ENCODE measurements at places on chromosomes 5 and 9. TPM values are rescaled to one million over a fixed set of nuclear protein-coding genes. Genes with fewer than 3 reads are reported as not detected.

COL23A1 gene
- 2.6 TPM for total RNA-seq

KCNIP1 gene
- total RNA-seq: not detected

GRCh38 chr5:139043157-139043905, 154.8 kb downstream of the SIL1 start:
- DNase-seq: no peak

DNA sequence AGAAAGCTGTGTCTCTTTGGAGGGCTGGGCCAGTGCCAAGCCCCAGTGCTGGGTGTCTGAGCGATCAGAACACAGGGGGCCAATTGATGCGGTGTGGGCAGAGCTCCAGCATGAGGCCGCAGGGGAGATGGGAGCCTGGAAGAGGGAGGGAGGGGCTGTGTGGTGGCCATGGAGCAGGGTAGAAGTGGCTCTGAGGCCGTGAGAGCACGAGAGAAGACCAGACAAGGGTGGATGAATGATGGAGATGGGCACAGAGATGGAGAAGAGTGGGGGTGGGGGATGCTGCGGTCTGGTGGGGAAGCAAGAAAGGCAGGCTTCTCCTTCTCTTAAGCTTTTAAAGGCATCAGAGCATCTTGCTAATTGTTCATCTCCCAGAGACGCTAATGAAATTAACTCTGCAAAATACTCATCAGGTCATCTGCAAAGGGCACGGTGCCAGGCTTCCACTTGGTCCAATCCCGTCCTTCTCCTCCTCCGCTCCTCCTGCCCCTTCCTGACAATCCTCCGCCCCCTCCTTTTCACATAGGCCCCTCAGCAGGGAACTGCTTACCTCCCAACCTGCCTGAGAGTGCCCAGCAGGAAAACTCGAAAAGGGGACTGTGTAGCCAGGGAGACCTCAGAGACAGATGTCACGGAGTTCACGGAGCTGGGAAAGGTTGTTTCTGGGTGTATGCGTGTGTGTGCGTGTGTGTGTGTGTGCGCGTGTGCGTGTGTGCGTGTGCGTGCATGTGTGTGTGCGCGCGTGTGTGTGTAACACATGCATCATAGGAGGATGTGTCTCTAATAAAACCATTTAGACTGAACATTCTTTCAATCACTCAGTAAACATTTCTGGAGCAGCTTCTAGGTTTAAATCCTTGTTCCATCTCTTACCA, 7.1 kb upstream of the UNC5A start:
- DNase-seq: no peak

DNA sequence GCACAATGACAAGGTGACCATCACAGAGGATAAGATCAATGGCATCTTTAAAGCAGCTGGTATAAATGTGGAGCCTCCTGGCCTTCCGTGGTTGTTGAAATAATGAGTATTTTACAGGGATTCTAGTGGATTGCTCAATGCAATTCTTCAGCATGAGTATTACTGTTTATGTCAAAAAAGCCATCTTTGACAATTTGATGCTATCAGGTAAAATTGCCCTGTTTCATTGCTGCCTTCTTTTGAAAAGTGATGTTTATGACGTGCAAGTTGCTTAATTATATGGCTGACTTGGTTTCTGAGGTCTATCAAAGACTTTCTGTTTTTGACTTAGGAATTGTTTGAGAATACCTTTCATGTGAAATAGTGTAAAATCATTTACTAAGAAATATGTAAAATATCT, 237.2 kb downstream of the PARP8 start:
- DNase-seq: no peak

DNA sequence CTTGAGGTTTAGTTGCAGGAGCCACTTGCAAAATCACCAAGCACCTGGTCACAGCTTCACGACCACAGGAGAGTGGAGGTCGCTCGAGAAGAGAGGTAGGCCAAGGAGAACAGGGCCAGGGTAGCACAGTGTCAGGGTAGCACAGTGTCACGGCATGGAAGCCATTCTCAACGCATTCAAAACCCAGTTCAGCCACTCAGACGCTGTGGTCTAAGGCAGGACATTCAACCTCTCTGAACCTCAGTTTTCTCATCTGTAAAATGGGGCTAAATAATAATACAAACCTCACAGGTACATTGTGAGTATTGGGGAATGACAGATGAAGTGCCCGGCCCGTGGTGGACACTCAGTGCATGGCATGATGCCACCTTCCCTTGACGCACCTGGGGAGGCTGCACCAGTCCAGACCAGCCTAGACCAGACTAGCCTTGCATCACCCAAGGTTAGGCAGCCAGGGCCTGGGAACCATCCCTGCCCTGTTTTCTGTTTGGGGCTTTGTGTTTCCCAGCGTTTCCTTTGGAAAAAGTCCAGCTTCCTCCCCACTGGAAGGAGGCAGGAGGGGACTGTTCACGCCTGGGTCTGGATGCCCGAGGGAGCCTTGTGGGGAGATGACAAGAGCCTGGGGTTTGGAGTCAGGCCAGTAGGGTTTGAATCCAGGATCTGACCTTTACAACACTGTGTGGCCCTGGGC, 7.8 kb upstream of the LMX1B start:
- DNase-seq: no peak
